ENCODE measurements at places on chromosomes 5 and 9.

GRCh38 chr5:178384816-178385495, 152.4 kb upstream of the PHYKPL start:
- peak; percentile 63 for DNase-seq

DNA sequence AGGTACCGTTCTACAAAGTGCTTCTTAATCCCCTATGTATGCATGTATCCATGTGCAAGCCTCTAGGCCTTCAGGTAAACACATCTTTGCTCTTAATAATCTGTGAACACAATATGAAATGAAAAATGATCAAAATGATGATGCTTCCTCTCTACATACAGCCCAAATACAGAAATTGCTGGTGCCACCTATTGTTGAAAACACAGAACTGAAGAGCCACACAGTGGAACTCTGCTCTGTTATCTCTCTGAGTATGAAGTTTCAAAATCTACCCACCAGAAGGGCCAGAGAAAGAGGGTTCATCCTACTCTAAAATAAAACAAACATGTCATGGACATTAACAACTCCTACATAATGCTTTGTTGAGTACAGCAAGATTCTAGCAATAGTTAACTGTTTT, 71.3 kb downstream of the GLIS3 start:
- no peak for DNase-seq

DNA sequence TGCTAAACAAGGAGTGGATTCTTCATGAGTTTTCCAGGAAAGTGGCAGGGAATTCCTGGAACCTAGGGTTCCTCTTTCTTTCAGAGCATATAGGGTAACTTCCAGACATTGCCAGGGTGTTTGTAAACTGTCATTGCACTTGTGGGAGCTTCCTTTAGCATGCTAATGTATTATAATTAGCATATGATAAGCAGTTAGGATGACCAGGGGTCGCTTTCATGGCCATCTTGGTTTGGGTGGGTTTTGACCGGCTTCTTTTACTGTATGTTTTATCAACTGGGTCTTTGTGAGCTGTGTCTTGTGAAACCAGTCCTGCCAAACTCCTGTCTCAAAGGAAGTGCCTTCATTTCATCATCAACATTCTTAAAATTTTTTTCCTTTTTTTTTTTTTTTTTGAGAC, 11.9 kb upstream of the MELK start:
- DNase-seq, result no peak

DNA sequence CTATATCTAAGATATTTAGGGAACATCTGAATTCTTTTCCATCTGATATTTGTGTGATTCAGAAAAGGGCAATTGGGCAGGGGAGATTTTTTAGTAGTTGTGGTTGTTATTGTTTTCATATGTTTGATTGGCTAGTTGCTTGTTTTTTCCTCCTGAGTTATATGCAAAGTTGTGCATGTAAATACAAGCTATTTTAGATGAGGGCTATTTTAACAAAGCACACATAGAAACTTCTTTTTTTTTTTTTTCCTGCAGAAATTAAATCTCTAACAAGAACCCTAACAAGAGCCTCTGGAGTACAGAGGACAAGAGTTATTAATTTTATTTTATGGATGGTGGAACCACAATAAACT, 559.1 kb downstream of the CETN3 start:
- no peak for DNase-seq

GRCh38 chr5:15106530-15107283, 235.1 kb upstream of the ANKH start:
- DNase-seq, result no peak

DNA sequence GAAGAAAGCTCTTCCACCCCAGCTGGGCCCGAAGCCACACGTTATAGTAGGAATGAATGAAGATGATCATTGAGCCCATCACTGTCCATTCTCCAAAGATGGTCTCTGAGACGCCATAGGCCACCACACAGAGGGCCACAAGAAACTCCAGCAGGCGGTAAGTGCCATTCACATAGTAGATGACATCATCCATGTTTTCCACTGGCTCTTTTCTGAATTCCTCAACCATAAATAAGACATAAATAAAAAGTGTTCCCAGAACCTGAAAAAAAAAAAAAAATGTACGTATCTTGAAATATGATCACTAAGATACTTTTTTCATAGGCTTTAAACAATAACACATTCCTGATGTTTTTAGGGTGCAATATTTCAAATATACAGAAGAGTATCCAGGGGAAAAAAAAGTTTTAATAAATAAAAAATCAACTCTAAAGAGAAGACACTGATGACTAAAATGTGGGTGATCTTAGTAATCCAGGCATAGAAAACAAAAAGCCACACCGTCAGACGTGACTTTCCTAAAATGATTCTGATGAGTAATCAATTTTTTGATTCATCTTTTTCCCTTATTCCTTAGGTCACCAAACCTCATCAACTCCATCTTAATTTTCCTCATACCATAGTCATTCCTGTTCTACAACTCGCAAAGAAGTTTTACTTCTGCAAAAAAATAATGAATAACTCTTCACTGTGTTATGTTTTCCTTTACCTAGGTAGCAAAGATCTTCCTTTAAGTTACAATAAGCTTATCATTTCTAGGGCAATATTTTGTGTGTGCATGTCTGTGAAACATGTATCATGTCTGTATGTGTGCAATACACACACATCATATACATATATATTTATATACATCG, 47.8 kb downstream of the RNF145 start:
- DNase-seq, result no peak

GRCh38 chr5:139657363-139658321, 9.5 kb downstream of the CXXC5 start:
- no peak for DNase-seq

DNA sequence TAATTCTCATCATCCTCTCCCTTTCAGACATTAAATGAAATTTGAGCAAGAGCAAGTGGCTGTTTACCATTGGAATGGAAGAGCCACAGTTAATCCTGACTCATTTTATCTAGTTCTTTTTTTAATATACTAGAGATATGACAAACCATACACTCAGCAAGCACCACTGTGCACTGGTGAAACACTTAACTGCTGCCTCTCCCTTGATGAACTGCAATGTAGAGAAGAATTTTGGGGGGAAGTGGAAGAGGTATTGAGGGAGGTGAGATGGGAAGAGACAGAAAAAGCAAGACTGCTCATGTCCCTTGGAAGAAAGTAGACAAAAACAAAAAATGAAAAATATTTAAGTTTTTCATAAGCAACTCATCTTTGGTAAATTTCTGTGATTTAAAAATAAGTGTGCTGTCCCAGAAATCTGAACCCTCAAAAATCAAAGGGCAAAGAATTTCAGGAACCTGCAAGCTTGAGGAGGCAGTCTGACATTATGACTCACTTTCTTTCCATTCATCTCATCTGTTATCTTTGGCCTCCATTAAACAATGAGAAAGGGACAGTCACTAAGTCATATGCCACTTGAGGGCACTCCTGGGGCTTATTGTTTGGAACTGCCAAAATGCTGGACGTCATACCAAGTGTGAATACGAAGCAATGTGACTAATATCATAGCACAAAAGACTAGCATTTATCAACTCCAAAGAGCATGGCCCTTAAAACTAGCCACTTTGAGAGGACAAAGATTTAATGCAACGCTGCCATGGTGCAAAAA, 566.8 kb upstream of the DMAC1 start:
- no peak for DNase-seq

DNA sequence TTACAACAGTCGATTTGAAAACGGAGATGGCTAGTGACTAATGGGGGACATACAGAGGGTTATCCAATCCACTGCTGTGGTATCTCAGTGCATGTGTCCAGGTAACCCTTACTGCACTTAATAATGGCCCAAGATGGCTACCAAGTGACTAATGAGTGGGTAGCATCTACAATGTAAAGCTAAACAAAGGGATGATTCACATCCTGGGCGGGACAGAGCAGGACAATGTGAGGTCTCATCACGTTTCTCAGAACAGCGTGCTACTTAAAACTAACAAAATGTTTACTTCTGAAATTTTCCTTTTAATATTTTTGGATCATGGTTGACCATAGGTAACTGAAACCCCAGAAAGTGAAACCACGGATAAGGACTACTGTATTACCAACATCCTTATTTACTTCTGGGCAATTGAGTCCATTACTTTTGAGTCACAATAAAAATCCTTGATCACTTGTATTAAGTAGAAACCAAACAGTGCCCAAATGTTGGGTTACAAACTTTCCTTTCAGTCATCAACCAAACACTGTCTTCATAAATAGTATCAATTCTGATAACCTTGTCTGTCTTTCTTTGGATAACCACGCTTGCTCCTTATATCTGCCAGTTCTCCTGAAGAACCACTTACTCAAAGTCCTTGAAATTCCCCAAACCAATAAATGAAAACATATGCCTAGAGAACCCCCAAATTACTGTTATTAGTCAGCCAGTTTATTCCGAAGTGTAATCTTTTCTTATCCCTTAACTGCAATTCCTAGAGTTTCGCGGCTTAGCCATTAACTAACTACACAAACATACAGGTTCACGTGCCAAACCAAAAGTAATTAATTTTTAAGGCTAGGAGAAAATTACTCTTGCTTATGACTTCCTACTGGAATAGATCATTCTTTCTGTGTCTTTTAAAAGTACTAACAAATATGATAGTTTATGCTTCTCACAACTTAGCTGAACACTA, 59.7 kb downstream of the ELL2 start:
- no peak for DNase-seq

- no peak for DNase-seq
Measured at GRCh38 chr9:135778421-135778820, 76.4 kb downstream of the KCNT1 start.

GRCh38 chr5:67886761-67887160, 328.8 kb upstream of the PIK3R1 start:
- DNase-seq, result no peak

- no peak for DNase-seq
Measured at GRCh38 chr5:137791387-137791786, 37.2 kb upstream of the HNRNPA0 start.

DNA sequence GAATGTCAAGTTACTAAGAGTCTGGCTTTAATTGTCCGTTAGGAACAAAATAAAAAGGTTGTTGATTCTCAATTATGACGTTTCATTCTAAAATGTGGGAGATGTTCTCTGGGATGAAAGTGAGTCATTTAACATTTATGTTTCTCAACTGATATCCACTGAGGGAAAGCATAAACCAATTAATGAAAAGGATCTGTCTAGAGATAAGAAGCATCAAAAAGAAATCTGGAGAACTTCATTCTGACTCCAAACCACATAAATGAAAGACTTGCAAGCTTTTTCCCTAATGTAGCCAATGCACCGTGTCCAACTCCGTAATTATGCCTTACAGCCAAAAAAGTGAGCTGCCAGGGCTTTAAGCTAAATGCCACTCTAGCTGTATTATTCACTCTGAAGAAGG, 654.2 kb downstream of the TLE1 start:
- DNase-seq, result no peak

- no peak for DNase-seq
Measured at GRCh38 chr5:95715799-95716461, 15.2 kb upstream of the RHOBTB3 start.

DNA sequence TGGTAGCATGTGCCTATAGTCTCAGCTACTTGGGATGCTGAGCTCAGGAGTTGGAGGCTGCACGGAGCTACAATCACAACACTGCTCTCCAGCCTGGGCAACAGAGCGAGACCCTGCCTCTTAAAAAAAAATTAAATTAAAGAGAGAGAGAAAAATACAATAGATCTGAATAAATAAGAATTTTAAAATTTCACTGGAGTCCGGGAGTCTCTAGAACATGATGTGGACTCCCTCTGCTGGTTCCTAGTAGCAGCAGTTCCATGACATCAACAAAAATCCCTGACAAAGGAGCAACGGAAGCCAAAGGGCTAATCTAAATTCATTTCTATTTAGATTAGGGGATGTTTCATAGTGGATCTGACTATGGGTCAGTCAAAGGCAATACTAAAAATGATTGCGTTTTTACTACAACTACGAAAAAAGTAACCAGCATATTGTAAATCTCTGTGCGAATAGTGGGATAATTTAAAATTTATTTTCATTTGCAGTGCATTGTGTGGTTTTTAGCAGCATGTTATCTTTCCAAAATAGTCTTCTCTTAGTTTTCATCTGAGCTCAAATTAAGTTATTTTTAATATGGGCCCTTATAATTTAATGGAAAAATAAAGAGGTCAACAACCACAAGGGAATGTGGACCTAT, 6.7 kb downstream of the INIP start:
- DNase-seq, result no peak

GRCh38 chr5:163917747-163918146, 412.3 kb downstream of the MAT2B start:
- DNase-seq, result no peak

DNA sequence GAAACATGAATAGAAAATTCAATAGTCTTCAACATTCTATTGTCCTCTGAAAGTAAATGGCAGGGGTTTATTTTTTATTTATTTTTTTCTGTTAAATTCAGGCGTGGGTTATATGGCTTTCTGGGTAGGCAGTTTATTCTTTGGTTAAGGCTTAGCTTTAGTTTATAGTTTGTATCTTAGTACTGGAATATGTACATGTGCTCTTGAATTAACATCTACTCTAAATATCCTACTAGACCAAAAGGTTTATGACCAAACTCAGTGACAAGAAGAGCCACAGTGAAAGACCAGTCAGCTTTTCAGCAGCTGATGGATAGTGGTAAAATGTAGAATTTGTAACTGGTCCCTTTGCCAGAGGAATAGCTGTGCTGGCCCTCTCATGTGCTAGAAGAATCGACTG, 62.0 kb upstream of the DAB2 start:
- no peak for DNase-seq
